ENCODE measurements at places on chromosomes 5 and 9.

DNA sequence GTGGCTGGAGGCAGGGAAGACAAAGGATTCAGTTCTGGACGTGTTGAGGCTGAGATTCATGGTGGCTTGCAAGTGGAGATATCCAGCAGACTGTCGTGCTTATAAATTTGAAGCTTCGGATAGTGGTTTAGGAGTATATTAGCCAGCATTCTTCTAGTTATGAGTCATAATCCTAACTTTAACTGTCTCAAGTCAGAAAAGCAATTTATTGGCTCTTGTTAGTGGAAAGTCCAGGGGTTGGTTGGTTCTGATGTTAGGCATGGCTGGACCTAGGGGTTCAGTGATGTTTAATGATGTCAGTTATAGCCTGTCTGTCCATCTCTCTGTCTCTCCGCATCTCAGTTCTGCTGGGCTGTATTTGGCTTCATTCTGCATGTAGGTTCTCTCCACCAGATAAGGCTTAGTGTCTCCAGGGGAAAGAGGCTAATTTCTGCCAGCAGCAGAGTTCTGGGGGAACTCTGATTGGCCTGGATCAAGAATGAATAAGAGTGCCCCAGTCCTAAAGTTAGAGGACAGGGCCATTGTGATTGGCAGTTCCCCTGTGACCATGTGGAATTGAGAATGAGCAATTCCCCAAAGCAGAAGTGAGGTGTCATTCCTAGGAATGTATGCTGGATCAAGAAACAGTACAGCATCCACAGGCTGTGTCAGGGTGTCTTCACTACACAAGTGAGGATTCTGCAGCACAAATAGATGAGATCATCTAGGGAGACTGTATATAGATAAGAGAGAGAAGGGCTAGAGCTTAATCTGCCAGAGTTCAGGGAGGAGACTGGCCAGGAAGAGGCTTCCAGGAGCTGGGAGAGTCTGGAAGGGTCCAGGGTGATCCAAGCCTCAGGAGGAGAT, 72.9 kb upstream of the SHB start:
- no peak for DNase-seq

GRCh38 chr5:150075806-150076205, 10.5 kb downstream of the CSF1R start:
- no peak for DNase-seq

DNA sequence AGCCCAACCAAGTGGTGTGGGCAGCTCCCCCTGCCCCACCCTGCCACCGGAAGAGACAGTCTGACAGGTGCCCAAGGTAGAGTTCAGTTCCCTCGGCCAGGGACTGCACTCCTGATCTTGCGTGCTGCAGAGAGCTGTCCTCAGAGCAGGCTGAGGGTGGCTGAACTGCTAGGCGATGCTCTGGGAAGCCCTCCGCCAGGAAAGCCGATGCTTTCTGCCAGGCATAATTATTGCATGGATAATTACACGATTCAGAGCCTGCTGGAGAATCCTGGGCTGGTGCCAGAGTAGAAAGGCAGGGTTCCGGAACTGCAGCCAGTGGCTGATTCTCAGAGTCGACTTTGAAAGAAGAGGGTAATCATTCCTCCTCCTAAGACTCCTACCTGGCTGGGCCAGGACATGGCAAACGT, 19.3 kb downstream of the KCNIP1 start:
- peak; percentile 45 for DNase-seq

DNA sequence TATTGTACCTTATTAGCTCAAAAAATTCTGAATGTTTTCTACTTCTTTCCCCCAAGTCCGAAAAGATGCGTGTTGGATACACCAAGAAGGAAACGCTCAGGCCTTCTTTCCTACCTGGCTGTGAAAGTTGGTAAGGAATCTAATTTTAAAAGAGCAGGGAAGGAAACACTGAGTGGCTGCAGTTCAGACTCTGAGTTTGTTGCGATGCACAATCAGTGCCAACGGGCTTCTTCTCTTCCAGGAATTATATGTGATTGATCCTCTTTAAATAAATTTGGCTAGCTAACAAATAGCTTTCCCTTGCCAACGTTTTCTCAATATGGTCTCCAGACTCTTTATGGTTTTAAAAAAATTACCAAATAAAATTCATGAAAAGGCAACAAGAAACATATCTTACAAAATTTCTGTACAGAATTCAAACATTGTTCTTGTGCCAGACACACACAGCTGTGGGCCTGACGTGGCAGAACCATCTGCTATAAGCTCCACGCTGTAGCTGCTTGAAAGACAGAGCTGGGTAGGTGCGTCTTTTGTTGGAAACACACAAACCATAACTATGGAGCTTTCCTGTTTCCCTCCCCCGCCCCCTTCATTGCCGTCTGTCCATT, 493.1 kb downstream of the ZNF608 start:
- DNase-seq = peak; percentile 39

- no peak for DNase-seq
Measured at GRCh38 chr9:104091116-104091515, 3.0 kb upstream of the SMC2 start.

- no peak for DNase-seq
Measured at GRCh38 chr5:172506251-172506650, 51.9 kb upstream of the SH3PXD2B start.

DNA sequence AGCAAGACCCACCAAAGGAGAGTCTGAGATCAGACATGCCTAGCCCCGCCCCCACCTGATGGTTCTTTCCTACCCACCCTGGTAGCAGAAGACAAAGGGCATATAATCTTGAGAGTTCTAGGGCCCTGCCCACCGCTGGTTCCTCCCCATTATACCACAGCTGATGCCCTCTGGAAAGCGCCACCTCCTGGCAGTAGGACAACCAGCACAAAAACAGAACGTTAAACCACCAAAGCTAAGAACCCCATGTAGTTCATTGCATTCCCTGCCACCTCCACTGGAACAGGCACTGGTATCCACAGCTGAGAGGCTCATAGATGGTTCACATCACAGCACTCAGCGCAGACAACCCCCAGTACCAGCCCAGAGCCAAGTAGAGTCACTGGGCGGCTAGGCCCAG, 81.2 kb upstream of the TRPC7 start:
- DNase-seq = no peak

DNA sequence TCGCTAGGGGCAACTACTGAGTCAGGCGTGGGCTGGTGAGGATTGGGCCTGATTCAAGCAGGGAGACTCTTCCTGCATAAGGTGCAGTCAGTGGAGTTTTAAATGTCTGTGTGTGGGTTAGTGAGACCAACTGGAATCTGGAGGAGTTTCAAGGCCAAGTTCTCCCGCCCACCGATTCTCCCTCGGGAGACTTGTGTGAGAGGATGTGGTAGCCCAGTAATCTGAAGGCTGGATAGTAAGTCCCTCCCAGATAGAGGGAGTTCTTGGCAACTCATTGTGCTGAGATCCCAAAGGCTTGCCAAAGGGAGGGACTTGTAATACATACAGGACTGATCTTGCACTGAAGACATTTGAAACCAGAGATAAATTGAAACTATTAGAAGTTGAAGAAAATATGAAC, 51.8 kb downstream of the WDR36 start:
- peak; percentile 81 for DNase-seq

- no peak for DNase-seq
Measured at GRCh38 chr9:78805771-78806170, 508.8 kb downstream of the PSAT1 start.

DNA sequence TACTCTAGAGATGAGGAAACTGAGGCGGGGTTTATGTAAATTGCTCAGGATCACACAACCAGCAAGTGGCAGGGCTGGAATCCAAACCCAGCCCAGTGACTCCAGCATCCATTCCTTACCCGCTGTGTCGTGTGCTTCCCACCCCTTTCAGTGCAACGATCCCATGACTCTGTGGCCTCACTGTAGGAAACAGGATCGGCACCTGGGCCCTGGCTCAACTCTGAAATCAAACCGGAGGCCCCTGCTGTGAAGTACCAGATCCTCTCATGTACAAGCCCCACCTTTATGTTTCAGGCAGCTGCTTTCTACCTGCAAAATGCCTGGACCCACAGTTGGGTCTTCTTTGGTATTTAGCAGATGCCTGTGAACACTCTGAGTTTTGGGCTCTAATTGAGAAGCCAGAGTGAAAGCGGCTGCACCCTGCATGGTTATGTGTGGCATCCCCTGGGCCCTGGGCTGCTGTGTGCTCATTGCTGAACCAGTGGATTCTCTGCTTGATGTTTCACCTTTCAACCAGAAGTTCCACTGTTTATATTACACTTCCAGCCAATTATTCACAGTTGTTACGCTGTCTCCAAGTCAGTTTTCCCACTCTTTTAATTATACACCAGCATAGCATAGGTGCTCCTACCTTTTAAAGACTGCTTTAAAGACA, 36.7 kb downstream of the ABLIM3 start:
- DNase-seq = no peak

GRCh38 chr5:148734518-148734917, 80.2 kb upstream of the HTR4 start:
- DNase-seq = no peak

DNA sequence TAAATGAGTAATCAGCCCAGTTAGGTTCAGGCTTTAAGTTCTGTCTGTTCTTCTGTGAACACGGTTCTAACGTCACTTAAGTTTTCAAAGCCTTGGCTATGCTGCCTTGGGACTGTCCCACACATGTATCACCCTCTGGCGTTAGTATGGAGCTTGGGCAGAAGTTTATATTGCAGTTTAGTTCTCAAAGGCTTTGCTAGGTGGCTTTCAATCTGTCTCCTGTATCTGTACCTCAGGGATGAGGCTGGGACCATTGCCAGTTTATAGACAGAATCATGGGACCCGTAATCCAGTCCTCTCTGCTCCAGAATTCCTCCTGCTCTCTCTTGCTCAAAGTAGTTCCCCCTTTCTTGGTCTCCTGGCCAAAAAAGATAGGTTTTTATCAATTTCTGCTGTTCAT, 12.1 kb downstream of the C9orf40 start:
- no peak for DNase-seq

- DNase-seq = no peak
Measured at GRCh38 chr5:147892696-147893296, 13.5 kb downstream of the C5orf46 start.

DNA sequence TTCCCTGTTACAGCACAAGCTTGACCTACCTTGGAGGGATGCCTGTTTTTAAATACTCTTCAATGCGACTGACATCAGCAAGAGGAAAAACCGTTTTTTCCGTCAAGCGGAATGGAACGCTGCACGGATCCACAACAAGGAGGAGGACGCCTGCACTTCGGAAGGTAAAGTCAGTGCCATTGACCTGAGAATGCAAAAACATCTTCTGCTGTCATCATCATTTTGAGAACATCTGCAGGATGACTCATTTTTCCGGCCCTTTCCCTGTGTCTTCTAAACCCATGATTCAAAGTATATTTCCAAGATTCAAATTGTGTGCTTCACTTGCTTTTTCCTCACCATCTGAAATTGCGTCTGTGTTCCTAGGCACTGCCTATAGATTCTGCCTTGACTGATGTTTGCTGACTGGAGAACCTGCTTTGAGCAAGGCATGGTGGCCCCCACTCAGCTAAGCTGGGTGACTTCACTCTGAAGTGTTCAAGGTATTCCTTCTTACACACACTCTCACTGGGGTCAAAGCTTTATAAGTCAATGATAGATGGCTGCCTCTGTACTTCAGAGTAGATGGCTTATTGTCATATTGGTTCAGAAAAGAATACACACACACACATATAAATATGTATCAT, 78.1 kb downstream of the CEMIP2 start:
- no peak for DNase-seq

DNA sequence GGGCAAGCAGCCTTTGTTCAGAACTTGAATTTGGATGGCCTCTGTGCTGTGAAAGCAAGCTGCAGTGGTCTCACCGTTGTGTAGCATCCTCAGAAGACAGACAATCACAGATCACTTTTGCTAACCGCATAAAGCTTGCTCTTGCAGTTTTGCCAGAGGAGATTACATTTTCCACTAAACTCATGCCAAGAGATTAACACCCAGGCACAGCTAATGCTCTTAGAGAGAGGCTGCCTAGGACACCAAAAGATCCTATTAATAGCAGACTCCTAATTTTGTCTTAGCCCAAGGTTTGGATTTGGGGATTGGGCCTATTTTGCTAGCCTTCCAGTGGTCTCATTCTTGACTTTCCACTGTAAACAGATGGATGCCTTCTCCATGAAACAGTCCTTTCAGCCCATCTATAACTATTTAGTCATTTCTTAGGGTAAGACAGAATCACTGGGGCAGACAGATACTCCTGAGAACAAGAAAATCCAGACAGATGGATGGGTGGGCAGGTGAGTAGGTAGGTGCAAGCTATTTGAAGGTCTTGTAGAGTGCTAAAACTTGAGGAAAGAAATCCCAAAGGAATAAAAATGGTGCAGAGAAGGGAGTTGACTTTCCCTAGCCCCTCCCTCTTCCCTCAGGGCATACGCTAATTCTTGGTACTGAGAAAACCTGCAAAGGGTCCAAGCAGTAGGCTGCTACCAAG, 506.2 kb downstream of the SPOCK1 start:
- DNase-seq = no peak

- DNase-seq = no peak
Measured at GRCh38 chr9:38006163-38006562, 62.9 kb downstream of the SHB start.

- no peak for DNase-seq
Measured at GRCh38 chr5:11584017-11584416, 320.2 kb downstream of the CTNND2 start.

DNA sequence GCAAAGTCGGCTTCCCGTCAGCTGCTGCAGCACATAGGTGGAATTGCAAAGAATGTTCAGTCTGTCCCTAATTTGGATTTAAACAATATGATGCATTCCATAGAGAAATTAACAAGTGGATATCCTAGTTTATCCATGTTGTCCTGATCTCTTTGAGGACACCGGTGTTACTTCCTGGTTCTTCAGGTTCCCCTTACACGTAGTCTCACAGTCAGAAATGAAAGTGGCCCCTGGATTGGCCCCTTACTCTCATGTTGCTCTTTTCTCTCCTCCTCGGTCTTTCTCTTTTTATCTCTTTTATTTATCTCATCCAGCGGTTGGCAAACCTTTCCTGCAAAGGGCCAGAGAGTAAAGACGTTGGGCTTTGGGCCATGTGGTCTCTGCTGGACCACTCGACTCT, 265.1 kb downstream of the GAS1 start:
- DNase-seq = no peak

DNA sequence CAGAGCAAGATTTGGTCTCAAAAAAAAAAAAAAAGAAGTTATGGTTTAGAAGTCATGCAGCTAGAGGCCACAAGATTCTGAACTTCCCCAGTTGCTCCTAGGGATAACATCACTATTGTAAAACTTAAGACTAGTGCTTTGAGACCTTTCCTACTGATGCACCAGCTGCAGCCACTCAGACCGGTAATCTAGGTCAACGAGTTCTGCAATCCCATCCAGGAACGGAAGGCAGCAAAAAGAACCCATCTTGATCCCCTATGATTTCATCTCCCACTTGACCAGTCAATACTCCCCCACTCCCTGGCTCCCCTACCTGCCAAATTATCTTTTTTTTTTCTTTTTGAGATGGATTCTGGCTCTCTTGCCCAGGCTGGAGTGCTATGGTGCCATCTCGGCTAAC, 46.9 kb upstream of the TTC39B start:
- no peak for DNase-seq

- DNase-seq = peak; percentile 42
Measured at GRCh38 chr5:172463031-172463430, 8.7 kb upstream of the SH3PXD2B start.

GRCh38 chr9:115155037-115155436, 37.1 kb upstream of the TNC start:
- peak; percentile 32 for DNase-seq

Measured in posterior cingulate gyrus (tissue), 11 donors.